ENCODE measurements at places on chromosomes 12 and 14.
A peak's percentile ranks its signal among the peaks of the same experiment; 100 is the strongest.

- DNase-seq: no peak
Observed at GRCh38 chr14:83085725-83086124, 1552.1 kb upstream of the SEL1L start.

DNA sequence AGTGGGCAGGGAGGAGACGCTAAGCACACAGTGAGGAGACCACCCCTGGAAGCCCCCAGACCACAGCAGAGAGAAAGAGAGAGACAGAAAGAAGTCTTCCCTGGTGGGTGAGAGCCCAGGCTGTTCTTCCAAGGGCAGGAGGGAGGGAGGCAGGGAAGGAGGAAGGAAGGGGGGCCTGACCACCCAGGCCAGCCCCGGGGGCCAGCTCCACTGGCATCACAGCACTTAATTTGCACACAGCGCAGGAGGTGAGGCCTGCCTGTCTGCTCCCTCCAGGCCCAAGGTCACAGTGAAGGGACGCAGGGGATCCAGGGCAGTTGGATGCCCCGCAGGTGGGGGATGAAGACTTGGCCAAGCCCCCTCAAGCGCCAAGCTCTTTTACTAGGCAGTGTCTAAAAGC, 141.9 kb upstream of the C14orf180 start:
- DNase-seq: no peak

- no peak for DNase-seq
Observed at GRCh38 chr12:12604740-12605139, 6.9 kb upstream of the CREBL2 start.

DNA sequence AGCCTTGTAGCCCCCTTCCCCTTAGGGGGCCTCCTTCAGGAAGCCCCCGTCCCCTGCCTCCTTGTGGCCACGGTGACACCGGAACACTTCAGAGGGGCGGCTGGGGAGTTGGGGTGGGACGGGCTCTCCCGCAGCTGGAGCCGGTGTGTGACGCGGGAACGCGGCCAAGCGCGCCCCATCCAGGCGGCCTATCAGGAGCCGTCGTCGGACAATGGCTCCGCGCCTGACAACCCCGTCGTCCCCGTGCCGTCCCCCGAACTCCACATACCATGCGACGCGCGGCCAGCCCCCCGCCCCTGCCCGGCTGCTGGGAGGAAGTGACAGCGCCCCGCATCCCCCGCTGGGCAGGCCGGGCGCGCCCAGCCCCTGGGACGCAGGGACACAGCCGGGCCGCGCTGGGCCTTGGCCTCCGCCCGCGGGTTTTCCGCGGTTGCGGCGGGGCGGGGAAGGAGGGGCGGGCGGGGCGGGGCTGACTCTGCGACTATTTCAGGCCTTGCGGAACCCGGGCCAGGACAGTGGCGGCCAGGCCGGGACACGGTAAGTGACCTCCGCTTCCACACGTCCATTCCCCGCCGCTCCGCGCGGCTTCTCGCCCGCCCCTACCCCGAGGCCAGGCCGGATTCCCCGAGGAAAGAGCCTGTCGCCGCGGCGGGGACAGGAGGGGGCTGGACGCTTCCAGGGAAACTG, at the start of gene TNFAIP2:
Gene TNFAIP2, plus strand, starts transcription at position 515 of the 687 bp plus-strand sequence. CDS start 2,997 bp downstream, outside the sequence.
- DNase-seq: no peak

- DNase-seq: no peak
Observed at GRCh38 chr12:65960820-65961189, 136.5 kb downstream of the HMGA2 start.

DNA sequence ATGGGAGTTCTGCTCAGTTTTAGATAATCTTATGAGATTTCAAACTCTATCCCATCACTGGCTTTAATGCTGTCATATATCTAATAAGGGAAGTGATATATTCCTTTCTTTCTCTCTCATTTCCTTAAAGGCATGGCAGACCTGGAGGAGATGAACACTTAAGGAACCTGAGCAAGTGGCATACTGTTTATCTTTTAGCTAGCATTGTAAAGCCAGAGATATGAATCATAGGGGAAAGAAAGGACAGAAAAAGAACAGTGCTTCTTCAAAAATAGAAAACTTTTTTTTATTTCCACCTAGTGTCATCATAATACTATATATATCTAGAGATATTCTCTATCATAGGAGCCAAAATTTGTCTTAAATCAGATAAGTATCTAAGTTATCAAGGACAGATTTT, 68.3 kb upstream of the PSMA6 start:
- DNase-seq: no peak

GRCh38 chr12:94962670-94963069, 40.8 kb downstream of the NDUFA12 start:
- DNase-seq: no peak

GRCh38 chr14:56153267-56153666, 35.1 kb downstream of the PELI2 start:
- no peak for DNase-seq

GRCh38 chr12:113424915-113425823, 3.0 kb downstream of the SDSL start:
- no peak for DNase-seq

DNA sequence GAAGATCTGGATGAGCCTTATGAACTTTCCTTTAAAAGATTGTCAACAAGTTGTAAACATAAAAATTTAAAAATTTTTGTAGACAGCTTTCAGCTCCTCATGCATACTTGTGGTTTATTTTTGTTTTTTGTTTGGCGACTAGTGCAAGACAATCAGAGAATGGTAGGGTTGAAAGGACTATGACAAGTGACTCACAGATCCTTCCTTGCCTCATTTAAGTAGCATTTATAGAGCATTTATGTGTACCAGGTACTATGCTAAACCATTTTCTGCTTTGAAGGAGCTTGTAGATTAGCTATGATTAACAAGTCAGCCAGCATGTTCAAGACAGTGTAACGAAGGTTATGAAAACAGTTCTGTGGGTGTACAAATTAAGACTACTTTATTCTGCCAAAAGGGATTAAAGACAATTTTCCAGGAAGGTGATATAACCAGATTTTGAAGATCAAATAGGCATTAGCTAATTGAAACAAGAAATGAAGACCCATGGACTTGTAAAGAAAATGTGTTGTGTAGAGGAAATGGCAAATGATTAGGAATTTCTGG, 122.0 kb downstream of the PCNX1 start:
- no peak for DNase-seq

GRCh38 chr14:74263181-74263580, 23.9 kb downstream of the VSX2 start:
- DNase-seq: no peak

DNA sequence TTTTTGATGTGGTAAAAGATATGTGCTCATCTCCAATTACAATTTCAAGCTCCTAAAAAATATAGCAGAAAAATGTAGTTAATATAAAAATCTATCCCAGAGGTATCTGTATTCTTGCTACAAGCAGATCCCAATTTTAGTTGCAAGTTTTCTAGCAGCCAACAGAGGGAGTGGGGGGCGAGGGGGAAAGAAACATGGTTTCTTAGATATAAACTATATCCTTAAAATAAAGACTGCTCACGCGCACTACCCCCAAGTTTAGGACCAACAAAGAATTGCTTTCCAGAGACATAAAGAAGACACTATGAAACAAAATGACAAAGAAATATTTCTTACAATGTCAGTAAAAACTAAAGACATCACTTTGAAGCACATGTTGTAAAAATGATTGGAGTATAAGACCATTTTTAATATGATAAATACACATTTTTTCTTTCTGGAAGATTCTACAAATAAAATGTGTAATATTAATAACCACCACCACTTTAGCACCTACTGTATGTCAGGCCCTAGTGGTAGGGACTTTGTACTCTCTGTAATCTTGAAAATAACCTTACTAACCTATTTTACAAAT, 5.4 kb downstream of the MAGOHB start:
- no peak for DNase-seq

- DNase-seq: no peak
Observed at GRCh38 chr14:32620724-32621123, 291.6 kb downstream of the AKAP6 start.

DNA sequence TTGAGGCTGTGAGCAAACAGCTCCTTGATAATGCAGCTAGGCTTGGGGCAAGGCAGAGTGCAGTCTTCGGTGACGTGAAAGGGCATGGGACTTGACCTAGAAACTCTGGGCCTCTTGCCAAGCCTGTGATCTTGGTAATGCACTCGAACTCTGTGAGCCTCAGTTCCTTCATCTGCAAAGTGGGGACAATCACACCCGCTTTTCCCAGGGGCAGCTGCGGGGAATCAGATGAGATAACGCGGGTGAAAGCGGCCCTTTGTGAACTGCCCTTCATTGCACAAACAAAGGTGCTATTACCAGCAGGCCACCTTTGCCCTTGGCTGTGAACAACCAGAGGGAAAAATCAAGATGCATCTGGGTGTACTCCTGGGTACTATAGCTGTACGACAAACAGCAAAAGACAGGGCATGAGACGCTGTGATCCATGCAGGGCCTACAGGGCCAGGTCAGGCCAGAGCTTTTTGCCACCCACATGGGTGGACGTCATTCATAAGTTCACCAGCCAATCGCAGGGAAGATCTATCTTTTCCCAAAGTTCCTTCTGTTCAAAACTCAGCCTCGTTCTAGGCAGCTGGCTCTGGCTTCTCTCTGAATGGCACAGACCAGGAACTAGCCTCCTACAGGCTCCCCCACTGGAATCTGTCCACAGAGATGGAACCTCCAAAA, 3.2 kb downstream of the MSI1 start:
- no peak for DNase-seq

DNA sequence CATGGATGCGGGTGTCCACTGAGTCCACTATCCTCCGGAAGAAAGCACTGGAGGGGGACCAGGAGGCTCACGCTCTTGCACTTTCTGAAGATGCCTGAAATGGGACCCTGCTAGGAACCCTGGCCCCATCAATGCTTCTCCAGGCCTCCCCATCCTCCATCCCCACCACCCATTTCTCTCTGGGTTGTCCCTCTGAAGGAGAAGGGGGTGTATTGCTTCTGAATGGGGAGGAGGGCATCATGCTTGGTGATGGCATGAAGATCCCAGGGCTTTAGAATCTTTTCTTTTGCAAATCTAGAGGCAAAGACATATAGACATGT, 681 bp upstream of the JPH4 start:
- no peak for DNase-seq

- DNase-seq: no peak
Observed at GRCh38 chr14:35247777-35248475, 44.3 kb upstream of the PSMA6 start.

DNA sequence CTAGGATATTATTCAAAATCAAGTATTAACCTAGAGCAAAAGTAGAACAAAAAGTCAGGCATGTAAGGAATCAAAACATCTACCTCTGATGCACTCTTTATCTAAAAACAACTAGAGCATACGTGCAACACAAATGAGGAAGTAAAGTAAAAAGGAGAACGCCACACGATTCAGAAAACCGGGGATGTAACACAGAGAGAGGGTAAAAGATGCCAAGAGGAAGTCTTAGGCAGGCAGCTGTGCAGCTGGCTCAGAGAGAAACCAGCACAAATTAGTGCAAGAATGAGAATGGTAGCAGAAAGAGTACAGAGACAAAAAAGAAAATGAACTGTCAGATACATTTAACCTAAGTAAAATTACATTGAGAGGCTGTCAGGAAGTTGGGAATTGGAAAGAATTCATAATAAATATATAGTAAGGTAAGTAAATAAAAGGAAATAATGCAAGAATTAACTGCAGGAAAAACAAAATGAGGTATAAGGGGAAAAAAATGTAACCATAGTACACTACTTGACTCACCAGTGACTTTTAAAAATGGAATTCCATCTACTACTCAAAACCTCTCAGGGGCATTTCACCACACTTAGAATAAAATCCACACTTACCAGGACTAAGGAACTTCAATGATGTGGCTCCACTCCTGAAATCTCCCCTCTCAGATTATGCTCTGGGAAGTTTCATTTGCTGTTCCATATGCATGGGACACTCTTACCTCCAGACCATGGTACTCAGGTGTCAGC, 17.1 kb downstream of the BCAT1 start:
- DNase-seq: no peak

DNA sequence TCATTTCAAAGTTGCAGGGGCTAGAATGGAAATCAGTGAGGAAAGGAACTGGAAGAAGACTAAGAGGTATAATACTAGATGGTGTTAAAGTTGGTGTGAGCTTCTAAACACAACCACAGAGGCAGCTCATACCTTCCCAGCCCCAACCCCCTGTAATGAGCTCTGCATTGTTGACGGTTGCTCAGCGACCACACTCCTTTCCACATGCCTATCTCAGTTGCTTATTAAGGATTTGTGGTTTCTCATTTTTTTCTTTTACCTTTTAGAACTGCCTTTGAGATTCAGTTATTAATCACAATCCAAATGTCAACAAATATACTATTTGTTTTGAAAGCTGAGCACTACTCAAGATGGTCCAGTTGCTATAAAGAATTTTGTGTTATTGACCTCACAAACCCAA, 62.1 kb upstream of the KIF21A start:
- no peak for DNase-seq

DNA sequence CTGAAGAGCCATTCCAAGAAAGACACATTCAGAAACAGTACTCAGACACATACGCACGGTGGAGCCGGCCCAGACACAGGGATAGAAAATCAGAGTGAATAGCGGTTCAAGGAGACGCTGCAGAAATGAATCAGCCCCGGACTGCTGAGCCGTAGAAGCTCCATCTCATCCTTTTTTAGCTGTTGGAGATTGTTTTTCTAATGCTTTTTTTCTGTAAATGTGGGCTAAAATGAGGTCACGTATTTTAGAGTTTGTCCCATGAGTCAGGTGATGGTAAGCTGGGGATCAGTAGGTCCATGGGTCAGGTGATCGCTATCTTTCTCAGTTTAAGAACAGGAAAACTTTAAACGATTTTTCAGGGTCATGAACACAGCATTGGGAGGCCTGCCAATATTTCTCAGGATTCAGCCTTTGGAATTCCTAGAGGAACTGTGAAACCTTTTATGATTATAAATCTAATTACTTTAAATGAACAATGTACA, 202.4 kb downstream of the ITPR2 start:
- peak; percentile 57 for DNase-seq

GRCh38 chr14:53010193-53011040, 59.6 kb upstream of the FERMT2 start:
- no peak for DNase-seq

- no peak for DNase-seq
Observed at GRCh38 chr14:34340025-34340625, 121.9 kb downstream of the SPTSSA start.

DNA sequence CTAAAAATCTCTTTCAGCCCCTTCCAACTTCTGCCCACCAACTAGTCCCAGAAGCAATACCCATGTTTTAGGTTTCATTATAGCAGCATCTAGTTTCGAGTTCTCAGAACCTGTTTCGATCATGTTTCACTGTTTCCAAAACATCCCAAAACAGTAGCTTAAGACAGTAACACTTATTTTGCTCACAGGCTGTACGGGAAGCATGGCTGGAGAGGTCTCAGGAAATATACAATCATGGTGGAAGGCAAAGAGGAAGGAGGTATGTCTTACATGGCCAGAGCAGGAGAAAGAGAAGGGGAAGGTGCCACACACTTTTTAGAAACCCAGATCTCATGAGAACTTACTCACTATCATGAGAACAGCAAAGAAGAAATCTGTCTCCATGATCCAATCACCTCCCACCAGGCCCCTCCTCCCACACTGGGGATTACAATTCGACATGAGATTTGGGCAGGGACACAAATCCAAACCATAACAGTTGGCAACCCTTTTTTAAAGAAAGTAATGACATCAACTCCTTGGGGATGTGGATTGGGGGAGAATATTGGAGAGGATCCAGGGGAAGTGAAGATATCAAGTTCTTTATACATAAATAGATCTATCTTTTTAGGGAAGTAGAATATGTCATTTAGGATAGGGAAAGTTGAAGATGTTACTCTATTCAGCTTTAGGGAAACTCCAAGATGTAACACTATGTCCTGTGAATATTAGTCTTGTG, 269.9 kb upstream of the PLEKHG7 start:
- no peak for DNase-seq
